Upper lobe of right lung (tissue), 1 donor: ENCODE measurements at places on chromosomes 3 and 15. TPM values are rescaled to one million over a fixed set of nuclear protein-coding genes. Genes with fewer than 3 reads are reported as not detected.

Gene LMCD1
- 174 TPM for total RNA-seq

Gene PRKAR2A
- 47.6 TPM for total RNA-seq

Gene CCDC9B
- total RNA-seq = 72.5 TPM

GRCh38 chr15:57522148-57522547 is 69.6 kb upstream of the MYZAP start:
- DNase-seq = no peak

DNA sequence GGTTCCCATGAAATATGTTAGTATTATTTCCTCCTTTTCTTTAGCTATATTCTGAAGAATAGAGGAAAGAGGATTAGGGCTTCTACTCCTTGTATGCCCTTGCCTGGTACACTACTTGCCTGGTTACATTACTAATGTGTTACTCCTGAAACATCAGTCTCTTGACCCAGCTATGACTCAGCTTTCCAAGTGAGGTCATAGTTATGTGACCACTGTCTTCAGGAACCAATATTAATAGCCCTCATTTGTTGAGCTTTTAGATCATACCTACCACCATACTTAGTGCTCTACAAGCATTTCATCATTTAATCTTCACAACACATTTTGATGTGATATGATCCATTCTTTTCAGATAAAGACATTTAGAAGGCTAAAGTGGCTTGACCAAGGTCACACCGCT is 60.3 kb downstream of the CMSS1 start:
- no peak for DNase-seq

DNA sequence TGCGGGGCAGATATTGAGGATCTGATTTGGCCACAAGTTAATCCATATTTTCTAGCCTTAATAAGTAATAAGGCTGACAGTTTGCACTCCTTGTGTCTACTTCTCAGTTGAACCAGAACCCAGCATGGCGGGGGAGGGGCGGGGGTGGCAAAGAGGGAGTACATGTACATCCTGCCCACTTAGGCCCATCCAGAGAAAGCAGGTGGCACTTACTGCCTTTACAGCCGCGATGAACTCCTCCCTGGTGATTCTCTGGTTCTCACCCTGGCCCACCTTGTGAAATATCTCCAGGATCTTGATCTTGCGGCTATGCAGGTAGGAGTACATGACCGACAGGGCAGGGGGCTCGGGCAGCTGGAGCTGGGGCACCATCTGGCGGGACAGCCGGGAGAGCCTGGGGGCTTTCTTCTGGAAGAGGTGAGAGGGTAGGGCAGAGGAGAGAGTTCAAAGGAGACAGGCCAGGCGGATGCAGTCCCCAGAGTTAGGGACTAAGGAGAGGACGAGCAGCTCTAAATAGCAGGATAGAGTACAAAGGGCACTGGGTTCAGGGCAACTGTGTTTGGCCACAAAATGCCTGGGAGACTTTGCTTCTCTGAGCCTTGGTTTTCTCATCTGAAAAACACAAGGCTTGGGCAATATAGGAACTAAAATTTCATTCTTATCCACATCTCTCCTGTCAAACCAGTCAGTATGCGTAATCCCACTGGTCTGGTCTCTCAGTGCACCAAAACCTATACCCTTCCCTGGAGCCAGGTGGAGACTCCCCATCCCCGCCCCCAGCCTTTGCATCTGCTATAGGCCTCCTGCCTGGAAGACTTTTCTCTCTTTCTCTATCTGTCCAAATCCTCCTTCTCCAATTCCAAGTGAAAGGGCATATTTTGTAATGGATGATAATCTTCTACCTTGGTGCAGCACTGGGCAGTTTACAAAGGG is 10.1 kb downstream of the EFCAB12 start:
- DNase-seq = no peak

- DNase-seq = no peak
These were observed 65.7 kb upstream of the DGKG start for GRCh38 chr3:186427627-186428281.

- DNase-seq = no peak
These were observed 22.3 kb upstream of the GNB4 start for GRCh38 chr3:179473565-179473964.

DNA sequence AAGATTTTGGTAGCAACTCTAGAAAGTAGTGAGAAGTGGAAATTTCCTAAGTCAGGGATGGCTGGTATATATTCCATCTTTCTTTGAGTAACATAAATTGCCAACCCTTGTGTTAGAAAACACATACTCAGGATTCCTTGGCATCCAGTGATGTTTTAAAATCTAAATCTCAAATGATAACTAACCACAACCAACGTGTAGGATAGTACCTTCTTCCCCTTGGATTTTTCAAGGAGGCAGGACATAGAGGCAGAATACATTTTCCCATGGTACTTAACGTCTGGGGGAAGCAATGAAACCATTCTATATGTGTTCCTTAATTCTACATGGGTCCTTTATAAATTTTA is 93.4 kb downstream of the WDR76 start:
- no peak for DNase-seq

- no peak for DNase-seq
These were observed at the start of gene GCNT3 for GRCh38 chr15:59611276-59612260. GCNT3 (plus strand) TSS chr15:59611783; CDS start chr15:59618239, 6,456 bp downstream.

DNA sequence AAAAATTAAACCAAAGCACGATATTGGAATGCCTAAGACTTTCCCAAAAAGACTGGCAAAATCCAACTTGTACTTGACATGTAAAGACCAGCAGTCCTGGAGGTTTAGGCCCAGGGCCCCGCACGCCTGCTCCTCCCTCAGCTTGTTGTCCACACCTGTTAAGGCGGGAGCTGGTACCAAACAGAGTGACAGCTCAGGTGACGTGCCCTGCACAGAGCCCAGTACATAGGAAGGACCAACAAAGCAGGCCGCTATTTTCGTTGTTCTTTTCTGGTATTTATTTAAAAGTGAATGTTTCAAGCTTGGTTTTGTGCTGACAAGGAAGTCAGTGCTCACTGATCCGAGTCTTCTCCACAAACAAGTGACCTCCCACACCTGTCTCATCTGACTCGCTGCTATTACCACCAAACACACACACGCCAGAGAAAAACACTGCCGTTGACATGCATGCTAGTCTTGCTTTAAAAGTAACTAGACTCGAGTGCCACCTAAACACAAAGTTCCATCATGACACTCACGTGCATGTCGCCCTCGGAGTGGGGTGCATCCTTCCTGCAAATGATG is 50.2 kb downstream of the HERC2 start:
- DNase-seq = no peak

DNA sequence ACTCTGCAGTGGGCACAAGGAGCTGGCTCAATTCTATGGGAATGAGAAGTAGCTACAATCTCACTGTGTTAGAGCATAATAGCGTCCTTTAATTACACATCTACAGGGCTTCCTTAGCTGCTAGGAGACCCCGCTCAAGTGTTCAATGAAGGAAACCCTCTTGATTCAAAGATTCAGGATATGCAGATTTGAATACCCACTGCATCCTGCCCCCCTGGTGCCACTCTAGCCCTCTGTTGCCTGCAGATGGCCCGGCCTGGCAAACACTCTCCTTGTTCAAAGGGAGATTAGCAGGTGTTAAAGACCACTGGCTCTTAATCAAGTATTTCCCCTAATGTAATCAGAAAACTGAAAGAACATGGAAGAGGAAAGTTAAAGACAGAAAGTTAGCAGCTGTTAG is 356.6 kb downstream of the VGLL3 start:
- DNase-seq = no peak

DNA sequence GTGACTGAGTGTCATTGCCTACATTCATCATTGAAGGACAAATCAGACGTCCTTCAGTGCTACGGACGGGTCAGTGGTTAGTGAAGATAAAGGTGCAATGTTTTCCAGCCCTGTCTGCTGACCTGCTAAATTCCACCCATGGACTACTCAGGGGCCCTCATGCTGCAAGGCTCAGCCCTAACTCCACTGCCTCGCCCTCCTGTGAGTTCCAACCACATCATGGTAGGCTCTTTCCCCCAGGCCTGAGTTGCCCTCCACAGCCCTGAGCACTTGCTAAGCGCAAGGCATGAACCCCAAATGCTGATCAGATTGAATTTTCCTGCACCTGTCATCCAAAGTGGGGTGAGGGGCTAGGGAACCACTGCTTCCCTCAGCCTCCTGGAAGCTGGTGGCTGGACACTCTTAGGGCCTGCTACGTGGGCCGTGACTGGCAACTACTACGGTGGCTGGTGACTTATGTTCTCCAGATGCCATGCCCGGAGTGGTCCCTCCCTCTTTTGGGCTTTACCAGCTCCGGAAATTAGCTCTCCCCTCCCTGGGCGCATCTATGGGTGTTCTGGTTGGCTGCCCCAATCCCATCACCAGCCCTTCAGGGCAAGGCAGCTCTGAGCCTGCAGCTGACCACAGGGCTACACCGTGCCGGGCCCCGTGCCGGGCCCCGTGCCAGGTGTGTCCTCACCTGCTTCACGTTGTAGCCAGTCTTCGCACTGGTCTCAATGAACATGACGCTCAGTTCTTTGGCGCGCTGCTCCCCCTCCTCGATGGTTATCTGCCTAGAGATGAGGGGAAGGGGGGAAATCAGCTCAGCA is 32.1 kb downstream of the SRPRB start:
- DNase-seq = peak; percentile 48

DNA sequence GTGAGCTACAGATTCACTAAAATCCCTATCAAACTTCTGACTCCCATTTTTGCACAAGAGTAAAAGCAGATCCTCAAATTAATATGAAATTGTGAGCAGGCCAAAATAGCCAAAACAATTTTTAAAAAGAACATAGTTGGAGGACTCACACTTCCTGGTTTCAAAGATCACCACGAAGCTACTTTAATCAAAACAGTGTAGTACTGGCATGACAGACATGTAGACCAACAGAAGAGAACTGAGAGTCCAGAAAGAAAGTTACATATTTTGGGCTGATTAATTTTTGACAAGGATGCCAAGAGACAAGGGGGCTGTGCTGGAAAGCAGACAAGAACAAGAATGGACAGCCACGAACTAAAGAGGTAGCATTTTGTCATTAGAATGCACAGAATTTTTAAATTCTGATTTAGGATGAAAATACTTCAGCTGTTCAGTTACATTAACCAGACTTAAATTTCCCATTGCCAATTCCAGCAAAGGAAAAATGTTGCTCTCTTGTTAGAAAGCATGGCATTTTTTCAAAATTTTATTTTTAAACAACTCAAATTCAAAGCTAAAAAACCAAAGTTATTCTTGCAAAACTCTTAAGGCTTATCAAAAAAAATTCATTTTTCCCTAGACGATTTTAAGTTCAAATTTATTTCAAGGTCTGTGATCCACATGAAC is 14.0 kb downstream of the RYK start:
- no peak for DNase-seq

GRCh38 chr3:125072749-125073389 is 17.1 kb upstream of the HEG1 start:
- DNase-seq = no peak

- no peak for DNase-seq
These were observed 28.5 kb downstream of the SLCO2A1 start for GRCh38 chr3:134001251-134001650.

GRCh38 chr3:16583551-16583950 is 21.7 kb downstream of the DAZL start:
- no peak for DNase-seq

DNA sequence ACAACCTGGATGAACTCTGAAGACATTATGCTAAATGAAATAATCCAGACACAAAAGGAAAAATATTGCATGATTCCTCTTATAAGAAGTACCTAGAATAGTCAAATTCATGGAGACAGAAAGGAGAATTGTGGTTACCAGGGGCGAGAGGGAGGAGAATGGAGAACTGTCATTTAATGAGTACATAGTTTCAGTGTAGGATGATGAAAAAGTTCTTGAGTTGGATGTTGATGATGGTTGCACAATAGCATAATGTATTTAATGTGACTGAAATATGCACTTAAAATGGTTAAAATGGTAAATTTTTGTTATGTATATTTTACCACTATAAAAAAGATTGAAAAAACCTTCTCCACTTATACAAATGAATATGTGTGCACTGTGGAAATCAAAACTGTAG is 469.6 kb downstream of the MAGI1 start:
- DNase-seq = no peak

GRCh38 chr3:14801668-14802380 is 16.9 kb upstream of the FGD5 start:
- peak; percentile 40 for DNase-seq

- DNase-seq = no peak
These were observed 70.4 kb upstream of the ARHGEF26 start for GRCh38 chr3:154050766-154051165.
